ENCODE measurements at places on chromosomes 12 and 14. TPM values are rescaled to one million over a fixed set of nuclear protein-coding genes. Genes with fewer than 3 reads are reported as not detected.

GRCh38 chr14:104373055-104373854, 206.3 kb upstream of the C14orf180 start:
- no peak for DNase-seq

GRCh38 chr12:48938805-48939204, 13.5 kb upstream of the FKBP11 start:
- DNase-seq = no peak

GRCh38 chr12:52359621-52360061, 7.6 kb downstream of the KRT85 start:
- DNase-seq = no peak

GRCh38 chr12:132623072-132623869, 4.7 kb downstream of the P2RX2 start:
- no peak for DNase-seq

DNA sequence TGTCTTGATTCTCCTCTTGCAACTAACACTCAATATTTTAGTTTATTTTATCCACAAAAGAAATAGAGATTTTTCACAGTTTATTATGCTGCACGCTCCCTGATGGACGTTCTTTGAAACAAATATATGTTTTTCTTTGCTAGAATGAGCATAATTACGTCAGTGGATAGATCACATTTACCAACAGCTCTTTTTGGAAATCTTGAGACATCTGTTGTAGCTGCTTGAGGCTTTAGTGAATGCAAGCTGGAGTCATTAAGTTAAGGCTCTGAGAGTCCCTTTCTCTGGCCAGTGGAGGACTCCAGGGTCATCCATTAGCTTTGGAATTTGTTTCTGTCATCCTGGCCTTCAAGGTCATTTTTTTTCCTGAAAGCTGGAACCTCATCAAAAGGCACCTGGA, 405.6 kb upstream of the TMEM132C start:
- no peak for DNase-seq

The GZMB gene
- not detected for total RNA-seq

The INTS13 gene
- total RNA-seq = 26.6 TPM

The GLIPR1L2 gene
- total RNA-seq = 2.4 TPM

The TSPAN11 gene
- 18.3 TPM for total RNA-seq

DNA sequence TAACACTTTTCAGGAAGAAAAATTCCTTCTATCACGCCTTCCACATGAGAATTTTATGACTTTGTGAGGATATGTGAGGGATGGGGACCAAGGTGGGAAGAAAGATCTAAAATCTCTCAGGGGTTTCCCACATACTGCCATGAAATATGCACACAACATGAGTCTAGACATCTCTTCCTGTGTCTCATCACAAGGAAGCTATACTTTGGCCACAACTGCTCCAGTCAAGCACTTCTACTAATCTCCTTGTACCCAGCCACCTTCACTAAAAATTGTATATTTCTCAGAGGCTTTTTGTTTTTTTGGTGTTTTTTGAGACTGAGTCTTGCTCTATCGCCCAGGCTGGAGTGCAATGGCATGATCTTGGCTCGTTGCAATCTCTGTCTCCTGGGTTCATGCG, 3.2 kb downstream of the OSBPL8 start:
- no peak for DNase-seq

GRCh38 chr12:99695050-99695449, 47.5 kb downstream of the GARIN6 start:
- DNase-seq = no peak

GRCh38 chr12:33044447-33044846, 147.9 kb upstream of the PKP2 start:
- DNase-seq = no peak

- no peak for DNase-seq
Measured at GRCh38 chr14:21518725-21519124, 7.4 kb downstream of the SALL2 start.

- DNase-seq = no peak
Measured at GRCh38 chr12:56311003-56311402, 4.8 kb downstream of the CNPY2 start.

The RPS6KL1 gene
- total RNA-seq = 2.4 TPM

GRCh38 chr14:76765461-76765931, 4.2 kb downstream of the VASH1 start:
- DNase-seq = no peak

The ERBB3 gene
- total RNA-seq = 34.4 TPM

The ACOT4 gene
- 1.6 TPM for total RNA-seq

DNA sequence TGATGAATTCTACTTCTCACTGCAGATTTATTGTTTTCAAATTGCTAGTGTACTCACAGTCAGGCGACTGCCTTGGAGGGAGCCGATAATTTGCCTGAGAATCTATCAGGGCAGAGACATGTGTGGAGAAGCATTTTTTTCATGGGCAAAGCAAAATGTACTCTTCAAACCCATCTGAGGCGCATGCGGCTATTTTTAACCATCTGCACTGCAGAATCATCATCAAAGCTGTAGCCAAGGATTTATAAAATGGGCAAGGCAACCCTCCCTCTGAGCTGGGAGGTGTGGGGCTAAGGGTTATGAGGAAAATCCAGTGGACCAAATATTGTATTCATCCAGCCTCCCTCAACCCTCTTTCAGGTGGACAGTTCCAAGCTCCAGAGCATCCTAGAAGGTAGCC, 37.7 kb downstream of the BEST3 start:
- DNase-seq = no peak

GRCh38 chr14:68653108-68653507, 139.8 kb downstream of the ZFP36L1 start:
- DNase-seq = no peak

DNA sequence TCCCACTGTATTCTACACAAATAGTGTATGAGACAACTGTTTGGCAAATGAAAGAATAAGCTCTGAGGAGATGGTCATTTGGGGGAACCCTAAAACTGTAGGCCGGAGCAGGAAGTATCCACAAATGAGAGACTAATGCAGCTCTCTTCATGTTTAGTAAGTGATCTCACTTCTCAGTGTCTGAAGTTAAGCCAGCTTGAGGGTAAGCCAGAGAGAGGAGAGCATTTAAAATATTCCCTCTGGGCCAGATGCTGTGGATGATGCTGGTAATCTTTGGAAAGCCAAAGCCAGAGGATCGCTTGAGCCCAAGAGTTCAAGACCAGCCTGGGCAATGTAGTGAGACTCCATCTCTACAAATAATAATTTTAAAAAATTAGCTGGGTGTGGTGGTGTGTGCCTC, 130.6 kb upstream of the SINHCAF start:
- DNase-seq = no peak

The SELPLG gene
- total RNA-seq = 3.6 TPM

The LRTM2 gene
- not detected for total RNA-seq

- peak; percentile 74 for DNase-seq
Measured at GRCh38 chr12:62793256-62794217, 141.4 kb downstream of the PPM1H start.

The CRACR2A gene
- 6.2 TPM for total RNA-seq

DNA sequence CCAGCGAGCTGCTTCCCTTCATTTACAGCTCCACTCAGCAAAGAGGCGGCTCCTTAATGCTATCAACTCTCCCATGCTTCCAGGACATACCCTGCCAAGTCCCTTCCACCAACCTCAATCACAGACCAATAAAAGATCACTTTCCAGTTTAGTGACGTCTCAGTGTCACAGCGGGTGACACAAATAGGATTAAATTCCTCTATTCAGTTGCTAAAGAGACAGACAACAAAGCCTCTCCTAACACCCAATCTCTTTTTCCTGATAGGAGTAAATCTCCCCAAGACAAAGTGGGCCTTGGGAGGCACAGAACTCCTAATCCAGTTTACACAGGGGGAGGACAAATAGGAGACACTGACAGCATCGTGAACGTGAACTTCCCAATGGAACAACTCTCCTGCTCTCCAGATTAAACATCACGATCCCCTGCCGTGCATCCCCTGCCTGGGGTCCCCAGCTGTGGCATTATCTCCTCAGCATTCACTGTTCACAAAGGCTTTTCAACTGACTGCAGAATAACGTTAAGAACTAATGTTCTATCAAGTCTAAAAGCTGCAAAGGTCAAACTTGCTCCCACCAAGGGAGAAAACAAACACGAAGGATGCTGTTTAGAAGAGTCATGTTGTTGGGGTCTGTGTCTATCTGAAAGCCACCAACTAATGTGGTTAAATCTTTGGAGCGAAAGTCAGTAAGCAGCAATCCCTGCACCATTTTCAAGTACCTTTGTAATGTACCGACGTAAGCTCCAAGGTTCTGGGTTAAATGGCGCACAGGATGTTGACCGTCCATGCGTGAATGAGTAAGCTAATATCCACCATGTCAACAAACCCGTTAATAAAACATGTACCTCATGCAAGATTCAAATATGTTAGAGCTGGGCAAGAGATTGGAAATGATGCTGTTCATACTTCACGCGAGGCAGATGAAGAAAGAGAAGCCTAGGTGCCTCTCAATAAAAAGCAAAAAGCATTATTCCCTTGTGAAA, 31.5 kb downstream of the TMEM132D start:
- DNase-seq = no peak

- no peak for DNase-seq
Measured at GRCh38 chr12:63949902-63950301, 105.4 kb downstream of the SRGAP1 start.

The PDE3A gene
- total RNA-seq = 63.7 TPM

DNA sequence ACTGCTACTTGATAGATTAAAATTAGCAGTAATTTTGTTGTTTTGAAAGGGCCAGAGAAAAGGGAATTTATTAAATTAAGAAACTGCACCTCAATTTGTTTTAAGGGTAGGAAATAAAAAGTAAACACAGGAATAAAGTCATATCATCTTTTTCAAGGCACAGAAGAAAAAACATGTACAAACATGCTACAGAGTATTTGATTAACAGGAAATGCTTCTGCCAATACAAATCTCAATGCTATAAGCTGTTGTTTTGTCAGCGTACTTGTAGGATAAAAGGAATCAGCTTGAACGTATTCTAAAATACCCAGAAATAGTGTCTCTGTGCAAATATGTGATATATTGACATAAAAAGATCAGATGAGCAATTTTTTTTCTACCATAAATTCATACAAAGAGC, 474.0 kb upstream of the MGAT4C start:
- DNase-seq = no peak

GRCh38 chr14:89504602-89505313, 87.7 kb upstream of the FOXN3 start:
- no peak for DNase-seq

DNA sequence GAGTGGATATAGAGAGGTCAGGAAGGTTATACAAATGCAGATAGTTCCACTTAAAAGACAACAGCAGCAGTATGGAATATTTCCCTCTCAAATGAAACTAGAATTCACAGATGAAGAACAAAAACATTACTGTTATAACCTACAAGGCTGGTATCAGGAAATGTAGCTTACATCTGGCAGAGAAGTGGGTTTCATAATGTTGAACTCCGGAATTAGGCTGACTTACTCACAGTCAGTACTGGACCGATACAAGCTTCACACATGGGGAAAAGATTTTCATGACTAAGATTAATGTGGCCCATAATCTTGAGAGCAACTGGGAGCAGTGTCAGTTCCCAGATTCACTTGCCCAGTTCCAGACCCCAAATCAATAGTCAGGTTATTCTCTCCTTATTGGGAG, 353.9 kb downstream of the DUSP6 start:
- no peak for DNase-seq

The P2RX2 gene
- total RNA-seq = not detected

DNA sequence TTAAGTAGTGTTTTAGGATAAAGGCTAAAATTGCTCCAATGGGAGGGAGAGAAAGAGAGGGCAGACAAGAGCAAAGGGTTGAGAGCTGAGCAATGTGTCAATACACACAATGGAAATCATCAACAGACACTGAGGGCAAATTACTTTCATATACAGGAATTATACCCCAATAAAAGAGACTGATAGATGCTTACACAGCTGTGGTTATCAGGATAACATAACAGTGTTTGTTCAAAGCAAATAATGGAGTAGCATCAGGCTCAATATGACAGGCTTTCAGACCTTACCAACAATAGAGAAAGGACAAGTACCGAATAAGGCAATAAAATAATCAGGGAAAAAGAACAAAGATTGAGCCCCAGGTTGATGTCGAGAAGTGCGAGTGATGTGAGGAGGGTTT, 53.4 kb upstream of the DIO2 start:
- no peak for DNase-seq

DNA sequence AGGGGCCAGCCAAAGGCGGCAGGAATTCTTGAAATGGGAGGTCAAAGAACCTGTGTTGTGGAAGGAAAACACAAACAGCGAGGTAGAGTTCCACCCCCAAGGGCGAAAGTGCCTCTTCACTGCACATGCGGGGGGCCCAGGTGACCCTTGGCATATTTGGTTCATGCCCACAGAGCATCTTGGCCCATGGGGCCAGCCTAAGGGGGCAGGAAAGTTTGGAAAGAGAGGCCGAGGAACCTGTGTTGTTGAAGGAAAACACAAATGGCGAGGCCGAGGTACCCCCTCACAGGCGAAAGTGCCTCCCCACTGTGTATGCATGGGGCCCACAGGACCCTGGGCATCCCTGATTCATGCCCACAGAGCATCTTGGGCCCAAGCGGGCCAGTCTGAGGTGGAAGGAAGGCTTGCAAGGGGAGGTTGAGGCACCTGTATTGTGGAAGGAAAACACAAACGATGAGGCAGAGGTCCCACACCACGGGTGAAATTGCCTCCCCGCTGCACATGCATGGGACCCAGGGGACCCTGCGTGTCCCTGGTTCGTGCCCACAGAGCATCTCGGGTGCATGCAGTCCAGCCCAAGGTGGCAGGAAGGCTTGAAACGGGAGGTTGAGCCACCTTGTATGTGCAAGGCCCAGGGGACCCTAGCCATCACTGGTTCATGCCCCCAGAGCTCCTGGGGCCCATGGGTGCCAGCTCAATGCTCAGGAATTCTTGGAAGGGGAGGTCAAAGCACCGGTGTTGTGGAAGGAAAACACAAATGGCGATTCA, 384.1 kb downstream of the ALG10 start:
- no peak for DNase-seq

The MDM1 gene
- 60.7 TPM for total RNA-seq

DNA sequence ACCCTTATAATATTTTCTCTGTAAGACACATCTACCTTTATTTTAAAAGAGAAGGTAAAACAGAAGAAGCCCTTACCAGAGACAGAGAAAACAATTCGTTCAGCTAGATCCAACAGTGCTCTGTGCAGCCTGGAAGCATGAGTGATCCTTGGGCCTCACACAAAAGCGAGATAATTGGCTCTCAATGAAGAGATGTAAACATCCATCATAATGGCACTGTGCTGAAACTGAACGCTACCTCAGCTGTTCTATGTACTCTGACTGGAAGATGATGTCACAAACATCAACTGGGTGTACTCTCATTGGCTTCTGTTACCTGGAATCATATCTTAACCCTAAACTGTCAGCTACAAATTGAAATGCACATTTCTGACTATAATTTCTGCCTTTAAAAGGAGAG, at the start of gene MGAT4C:
TSS of gene MGAT4C (minus strand) at position 229 of the 400 bp plus-strand sequence.
- no peak for DNase-seq

- DNase-seq = no peak
Measured at GRCh38 chr12:88781909-88782308, 201.6 kb upstream of the KITLG start.
